ENCODE measurements at places on chromosomes 7 and 10. TPM values are rescaled to one million over a fixed set of nuclear protein-coding genes. Genes with fewer than 3 reads are reported as not detected.

The COPS6 gene
- total RNA-seq, result 87.1 TPM

The GPR15LG gene
- not detected for total RNA-seq

The IPMK gene
- total RNA-seq, result 5.7 TPM

The FOXI2 gene
- not detected for total RNA-seq

The CLDN4 gene
- total RNA-seq, result 0.06 TPM

The PRKG1 gene
- 10.1 TPM for total RNA-seq

The MCM10 gene
- total RNA-seq, result 14.2 TPM

The ASIC3 gene
- total RNA-seq, result 0.16 TPM

The PNLIPRP2 gene
- total RNA-seq, result not detected

The UFSP1 gene
- 1.9 TPM for total RNA-seq

The ZNF789 gene
- total RNA-seq, result 6.9 TPM

The GIMAP1 gene
- 26.7 TPM for total RNA-seq

The SRGN gene
- total RNA-seq, result 311 TPM

The FAM237B gene
- total RNA-seq, result not detected

The COBL gene
- total RNA-seq, result 0.32 TPM

The GCK gene
- total RNA-seq, result 0.25 TPM

The FAM13C gene
- 10.2 TPM for total RNA-seq

The PLEKHS1 gene
- not detected for total RNA-seq

The SUN3 gene
- not detected for total RNA-seq

The AVPI1 gene
- 1.3 TPM for total RNA-seq

The TMEM270 gene
- not detected for total RNA-seq

The STK31 gene
- total RNA-seq, result 0.13 TPM

The H2AZ2 gene
- total RNA-seq, result 210 TPM

The NPC1L1 gene
- total RNA-seq, result not detected

The GIMAP7 gene
- 41.2 TPM for total RNA-seq

The MYO1G gene
- 0.13 TPM for total RNA-seq

The SYNPO2L gene
- total RNA-seq, result not detected

The SPDYE8 gene
- not detected for total RNA-seq

The KCP gene
- not detected for total RNA-seq

The EBLN1 gene
- total RNA-seq, result not detected

The CRPPA gene
- total RNA-seq, result 0.97 TPM

The DMBT1 gene
- total RNA-seq, result not detected

The TPK1 gene
- 28.9 TPM for total RNA-seq

The ADAM12 gene
- total RNA-seq, result 0.63 TPM

The SPDYE5 gene
- total RNA-seq, result not detected

The ZPBP gene
- not detected for total RNA-seq

The HIPK2 gene
- total RNA-seq, result 13.5 TPM

The GATA3 gene
- total RNA-seq, result 0.16 TPM

The ZMIZ1 gene
- total RNA-seq, result 6.5 TPM

The SORBS1 gene
- total RNA-seq, result 0.44 TPM

The CPXM2 gene
- 4.9 TPM for total RNA-seq

The CHAT gene
- total RNA-seq, result not detected

The TRA2A gene
- total RNA-seq, result 25.3 TPM

The ZNF853 gene
- total RNA-seq, result 1.9 TPM

The DYNC1I1 gene
- 31.3 TPM for total RNA-seq

The FGFBP3 gene
- 0.16 TPM for total RNA-seq

The ASB4 gene
- total RNA-seq, result not detected

The OGDHL gene
- total RNA-seq, result 0.16 TPM
